ENCODE measurements at places on chromosomes 2 and 18. TPM values are rescaled to one million over a fixed set of nuclear protein-coding genes. Genes with fewer than 3 reads are reported as not detected.

DNA sequence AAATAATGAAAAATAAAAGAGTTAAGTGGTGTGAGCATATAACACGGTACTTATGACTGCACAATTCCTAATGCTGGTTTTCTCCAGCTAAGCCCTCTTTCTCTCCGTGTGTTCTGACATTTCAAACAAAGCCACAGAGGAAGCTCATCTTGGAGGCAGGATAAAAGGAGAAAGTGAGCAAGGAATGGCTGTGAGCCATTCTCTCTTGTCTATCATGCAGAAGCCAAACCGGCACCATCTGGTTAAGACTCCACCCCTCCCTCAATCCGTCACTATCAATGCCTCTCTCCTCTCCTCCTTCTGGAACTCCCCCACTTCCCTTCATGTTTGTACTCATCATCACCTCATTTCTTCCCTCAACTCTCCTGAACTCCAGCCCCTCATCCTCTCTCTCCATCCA lies 210.4 kb downstream of the TMEM163 start:
- DNase-seq = no peak

GRCh38 chr2:49041061-49041460 lies 113.3 kb downstream of the FSHR start:
- no peak for DNase-seq

DNA sequence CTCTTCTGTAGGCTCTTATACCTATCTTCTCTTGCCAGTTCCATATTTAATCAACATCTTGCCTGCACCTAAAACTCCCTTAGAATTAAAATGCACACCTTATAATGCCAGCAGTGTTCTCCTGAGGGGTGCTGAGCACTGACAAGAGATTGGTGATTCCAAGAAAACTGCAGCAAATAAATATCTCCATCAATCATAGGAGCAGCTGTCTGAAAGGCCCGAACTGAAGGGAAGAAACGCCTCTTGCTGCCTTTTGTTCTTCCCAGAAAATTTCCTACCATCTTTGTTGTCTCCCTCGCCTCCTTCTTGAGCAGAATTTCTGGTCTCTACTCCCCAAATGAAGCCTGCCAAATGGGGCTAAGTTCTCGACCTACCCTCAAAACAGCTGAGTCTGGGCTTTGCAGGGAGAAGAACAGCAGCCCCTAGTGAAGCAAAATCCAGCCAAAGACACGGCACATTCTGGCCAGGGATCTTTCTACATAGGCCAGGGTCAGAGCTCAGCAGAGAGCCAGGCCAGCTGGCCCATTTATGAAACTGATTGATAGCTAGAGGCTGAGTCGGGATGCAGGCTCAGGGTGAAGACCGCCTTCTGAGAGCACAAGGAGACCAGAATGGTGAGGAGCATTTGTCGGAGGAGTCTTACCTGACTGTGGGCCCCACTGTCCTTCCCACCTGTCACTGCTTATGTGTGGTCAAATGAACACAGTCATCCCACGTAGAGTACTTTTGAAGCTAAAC lies 20.4 kb upstream of the TMEM247 start:
- no peak for DNase-seq

- DNase-seq = no peak
These were observed 406.1 kb downstream of the LRATD1 start for GRCh38 chr2:15038366-15039364.

Gene ASNSD1
- 74.0 TPM for total RNA-seq

Gene DIPK1C
- total RNA-seq = not detected

GRCh38 chr18:3777719-3778118 lies 327.7 kb downstream of the TGIF1 start:
- DNase-seq = no peak

DNA sequence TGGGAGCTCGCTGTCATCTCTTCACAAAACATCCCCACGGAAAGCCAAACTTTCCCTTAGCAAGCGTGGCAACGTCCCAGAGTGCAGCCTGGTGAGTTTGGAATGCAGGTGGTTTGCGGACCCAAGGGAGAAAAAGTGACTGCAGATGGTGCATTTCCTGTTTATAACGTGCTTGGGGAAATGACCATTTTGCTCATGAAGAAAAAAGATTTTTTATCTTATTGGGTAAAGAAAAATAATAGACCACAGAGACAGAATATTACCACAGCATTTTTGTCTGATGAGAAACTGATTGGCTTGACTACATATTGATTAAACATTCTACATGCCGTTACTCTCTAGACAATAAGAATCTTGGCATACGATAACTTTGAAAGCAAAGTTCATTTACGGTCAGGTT lies 136.5 kb downstream of the COPS8 start:
- DNase-seq = no peak

DNA sequence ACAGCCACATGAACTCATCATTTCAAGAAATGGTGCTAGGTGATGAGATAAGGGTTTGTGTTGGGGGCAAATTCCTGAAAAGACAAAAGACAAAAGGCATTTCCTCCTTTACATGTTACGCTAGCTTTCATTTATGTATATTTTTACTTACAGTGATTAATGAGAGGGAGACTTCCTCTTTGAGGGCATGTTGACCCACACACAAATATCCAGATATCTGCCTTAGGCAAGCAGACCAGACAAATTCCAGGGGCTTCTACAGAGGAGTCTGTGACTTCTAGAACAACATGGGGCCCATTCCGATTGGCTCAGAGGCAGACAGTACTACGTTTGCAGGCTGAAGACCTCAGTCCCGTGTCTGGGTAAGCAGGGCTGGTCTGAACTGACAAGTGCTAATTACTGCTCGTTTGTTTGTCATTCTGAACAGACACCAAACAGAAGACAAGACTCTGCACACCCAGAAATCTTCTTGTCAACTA lies 74.8 kb upstream of the ST6GAL2 start:
- DNase-seq = no peak

DNA sequence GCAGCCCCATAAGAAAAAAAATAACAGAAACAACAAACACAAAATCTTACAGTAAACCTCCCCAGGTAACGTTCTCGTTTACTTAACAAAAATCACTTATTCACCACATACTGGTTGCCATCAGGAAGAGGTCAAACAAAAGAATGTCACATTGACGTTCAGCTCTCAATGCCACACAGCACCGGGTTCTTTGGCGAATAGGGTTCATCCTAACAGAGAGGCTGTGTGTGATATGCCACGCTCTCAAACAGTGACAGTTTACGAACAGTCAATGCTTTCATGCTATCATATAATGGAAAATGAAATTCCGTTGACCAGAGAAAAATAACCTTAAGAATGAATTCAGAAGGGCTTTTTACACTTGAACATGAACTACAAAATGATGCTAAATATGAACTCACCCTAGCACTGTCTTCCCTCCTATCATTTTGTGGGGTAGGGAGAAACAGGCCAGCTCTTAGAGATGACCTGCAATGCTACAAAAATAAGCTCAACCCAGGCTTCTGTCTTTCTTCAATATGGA lies 2.0 kb downstream of the TMEM163 start:
- DNase-seq = no peak

DNA sequence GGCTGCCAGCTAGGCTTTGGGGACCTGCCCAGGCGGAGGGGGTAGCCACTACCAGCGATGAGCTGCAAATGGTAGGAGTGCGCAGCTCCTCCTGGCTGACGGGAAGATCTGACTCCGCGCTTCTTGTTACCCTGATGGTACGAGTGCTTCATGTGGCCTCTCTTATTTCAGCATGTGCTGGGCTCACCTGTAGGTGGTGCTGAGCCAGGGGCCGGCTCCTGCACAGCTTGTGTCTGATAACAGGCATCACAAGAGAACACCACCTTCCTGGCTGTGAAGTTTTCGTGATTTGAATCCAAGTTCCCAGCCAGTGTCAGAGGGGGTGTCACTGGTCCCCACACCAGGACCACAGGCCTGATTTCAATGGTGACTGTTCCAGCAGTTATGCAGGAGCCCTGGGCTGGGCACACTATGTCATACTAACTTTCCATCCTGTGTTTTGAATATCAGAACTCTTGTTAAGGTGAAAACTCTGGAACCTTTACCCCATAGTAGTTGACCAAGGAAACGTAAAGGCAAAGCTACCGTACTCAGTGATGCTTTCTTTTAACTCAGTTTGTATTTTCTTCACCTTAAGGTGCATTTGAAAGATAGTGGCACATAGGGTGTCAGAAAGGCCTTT lies 28.0 kb downstream of the APCDD1 start:
- DNase-seq = no peak

GRCh38 chr2:95296011-95296410 lies 1.1 kb upstream of the KCNIP3 start:
- no peak for DNase-seq

DNA sequence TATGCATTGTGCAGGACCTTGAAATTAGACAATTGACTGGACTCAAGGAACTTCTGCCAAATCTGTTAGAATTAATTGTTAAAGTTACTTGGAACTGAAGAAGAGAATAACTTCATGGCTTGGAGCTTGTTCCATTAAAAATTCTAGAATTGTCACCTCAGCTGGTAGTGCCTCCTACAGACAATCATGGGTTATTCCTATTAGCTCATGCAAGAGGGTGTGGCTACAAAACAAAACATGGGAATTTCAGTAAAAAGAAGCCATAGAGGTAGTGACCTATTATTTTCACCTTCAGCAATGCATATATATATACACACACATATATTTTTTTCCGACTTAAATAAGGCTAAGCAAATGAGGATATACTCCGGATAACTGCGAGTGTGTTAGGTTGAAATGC lies 181.9 kb upstream of the DTNA start:
- DNase-seq = no peak

DNA sequence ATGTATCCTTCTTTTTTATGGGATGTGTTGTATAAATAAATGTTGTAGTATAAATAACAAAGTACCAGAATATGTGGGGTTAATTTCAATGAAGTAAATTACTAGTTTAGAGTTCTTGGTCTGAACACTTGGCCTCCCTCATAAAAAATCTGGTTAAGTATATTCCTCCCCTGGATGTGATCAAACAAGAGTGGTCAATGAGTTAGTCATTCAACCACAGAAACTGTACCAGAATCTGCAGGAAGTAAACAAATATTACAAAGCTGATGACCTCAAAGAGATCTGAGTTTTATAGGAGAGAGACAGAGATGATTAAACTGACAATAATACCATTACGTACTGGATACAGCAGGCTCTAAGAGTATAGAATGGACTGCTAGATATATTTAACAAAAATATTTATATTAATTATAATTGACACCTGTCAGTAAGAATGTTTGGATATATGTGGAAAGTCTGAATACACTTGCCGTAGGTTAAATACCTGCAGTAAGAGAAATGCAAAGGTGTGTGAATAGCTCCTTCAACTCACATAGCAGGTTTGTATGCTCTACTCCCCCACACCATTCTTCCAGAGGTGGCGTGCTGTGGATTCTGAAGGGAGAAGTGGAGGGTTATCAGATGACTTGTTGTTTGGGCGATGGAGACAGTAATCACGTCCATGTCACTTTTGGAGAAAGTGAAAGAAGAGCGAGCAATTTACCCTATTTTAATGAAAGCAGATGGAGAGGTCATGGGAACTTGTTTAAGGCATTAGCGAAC lies 108.3 kb upstream of the LRATD1 start:
- peak; percentile 44 for DNase-seq

DNA sequence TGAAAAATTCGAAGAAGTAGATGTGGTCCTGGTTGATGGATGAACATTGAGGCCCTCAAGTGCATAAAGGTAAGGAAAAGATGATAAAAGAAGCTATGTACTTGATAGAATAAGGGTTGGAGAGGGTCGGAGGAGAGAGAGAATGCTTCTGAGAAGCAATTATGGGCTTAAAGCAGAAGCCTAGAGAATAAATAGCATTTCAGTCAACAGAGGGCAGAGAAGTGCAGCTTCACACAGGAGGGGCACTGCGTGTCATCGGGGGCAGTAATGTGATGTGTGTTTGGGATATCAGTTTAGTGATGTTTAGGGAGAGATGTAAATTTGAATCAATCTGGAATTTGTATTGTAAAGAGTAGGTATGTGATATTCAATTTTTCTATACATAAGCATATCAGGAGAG lies 334.5 kb downstream of the PIK3C3 start:
- no peak for DNase-seq

Gene AGAP1
- total RNA-seq = 17.3 TPM

GRCh38 chr2:109207176-109207575 lies 78.2 kb downstream of the SH3RF3 start:
- DNase-seq = no peak

DNA sequence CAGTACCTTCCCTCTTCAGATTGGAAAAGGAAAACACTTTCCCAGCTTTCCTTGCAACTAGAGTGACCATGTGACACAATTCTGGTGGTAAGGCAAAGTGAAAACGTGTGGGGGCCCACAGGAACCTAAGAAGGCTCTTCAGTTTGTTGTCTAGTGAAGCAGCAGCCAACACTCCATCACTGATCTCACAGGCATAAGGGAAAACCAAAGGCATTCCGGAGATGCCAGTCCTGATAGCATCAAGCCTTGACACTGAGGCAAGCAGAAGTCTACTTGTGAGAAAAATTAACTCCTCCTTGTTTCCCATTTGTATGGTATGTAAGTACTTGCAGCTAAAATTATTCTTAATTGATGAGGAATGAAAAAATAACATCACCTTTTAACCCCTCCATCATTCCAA lies 88.3 kb downstream of the ETAA1 start:
- peak; percentile 37 for DNase-seq

DNA sequence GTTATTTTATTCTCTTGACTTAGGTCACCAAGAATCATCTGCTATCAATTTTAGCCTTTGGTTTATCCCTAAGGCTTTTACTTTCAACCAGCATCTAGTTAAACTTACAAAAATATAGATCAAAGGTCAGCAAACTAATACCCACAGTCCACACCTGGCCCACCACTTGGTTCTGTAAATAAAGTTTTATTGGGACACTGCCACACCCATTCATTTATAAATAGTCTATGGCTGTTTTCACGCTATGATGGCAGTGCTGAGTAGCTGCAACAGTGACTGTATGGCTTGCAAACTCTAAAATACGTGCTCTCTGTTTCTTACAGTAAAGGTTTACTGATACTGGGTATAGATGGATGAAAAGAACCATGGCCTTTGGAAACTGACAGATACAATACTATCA lies 107.0 kb downstream of the MEP1B start:
- DNase-seq = no peak
